Tibial artery (tissue), 4 donors: ENCODE measurements at places on chromosomes 13 and 19.

DNA sequence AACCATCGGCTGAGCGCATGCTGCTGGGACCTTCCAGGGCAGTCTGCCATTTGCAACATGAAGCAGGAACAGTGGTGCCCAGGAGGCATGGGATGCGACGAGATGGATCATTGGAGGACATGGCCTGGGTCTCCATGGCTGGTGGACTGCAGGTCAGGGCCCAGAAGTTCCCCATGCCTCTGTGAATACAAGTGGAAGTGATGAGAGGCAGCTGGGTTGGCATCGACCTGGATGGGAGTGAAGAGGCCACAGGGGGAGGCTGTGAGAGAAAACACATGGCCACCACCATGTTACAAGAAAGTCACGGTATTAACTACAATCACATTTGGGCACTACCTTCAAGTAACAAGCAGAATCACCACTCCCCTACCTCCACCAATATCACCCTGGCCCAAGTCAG lies 262.0 kb downstream of the FOXO1 start:
- DNase-seq: no peak

- DNase-seq: no peak
These were observed 526.0 kb upstream of the SPRY2 start for GRCh38 chr13:80866921-80867320.

GRCh38 chr13:50078895-50079654 lies 63.8 kb downstream of the KCNRG start:
- no peak for DNase-seq

GRCh38 chr19:51263808-51264207 lies 12.9 kb downstream of the SIGLECL1 start:
- DNase-seq: no peak

DNA sequence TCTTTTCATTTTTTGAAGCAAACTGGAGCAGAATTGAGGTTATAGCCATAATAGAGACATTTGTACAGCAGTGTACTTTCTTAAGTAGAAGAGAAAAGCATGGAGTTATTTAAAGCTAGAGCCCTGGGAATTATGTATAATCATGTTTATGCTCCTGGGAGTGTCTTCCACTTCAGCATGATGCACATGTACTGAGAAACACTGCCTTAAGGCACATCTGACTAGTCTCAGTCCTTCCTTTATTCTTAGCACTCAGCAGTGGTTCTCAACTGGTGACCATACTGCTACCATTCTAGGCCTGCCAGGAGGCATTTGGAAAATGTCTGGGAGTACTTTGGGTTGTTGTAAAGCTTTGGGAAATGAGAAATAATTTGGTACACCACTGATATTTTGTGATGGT lies 45.8 kb downstream of the VWA8 start:
- no peak for DNase-seq

DNA sequence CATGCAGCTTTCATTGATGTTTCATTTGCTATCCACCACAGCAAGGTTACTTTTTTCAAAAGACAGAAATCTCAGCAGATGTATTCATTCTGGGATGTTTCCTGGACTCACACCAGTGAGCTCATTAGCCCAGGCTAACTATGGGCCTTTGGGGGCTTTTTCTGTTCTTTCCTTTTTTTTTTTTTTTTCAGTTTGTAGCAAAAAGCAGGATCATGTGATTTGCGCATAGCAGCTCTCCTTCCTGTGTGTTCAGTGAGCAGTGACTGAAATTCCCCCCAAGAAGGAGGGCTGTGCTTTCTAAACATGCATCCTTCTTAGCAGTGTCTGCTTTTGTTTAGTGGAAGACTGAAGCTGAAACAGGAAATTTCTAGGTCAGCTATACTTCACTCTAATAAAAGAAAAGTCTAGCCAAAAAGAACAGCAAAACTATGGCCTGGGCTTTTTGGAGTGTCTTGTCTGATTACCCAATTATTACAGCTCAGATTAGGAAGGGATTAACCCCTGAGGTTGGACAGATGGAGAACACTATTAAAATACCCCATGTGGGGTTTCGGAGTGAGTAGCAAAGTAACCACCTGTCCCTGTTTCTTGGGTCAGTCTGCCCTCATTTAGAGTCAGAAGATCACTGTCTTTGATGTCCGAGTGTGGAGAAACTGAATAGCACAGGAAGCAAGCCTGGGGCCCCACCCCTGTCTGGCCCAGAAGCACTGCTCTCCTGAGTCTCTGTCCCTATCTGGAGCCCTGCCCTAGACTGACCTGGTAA lies 8.9 kb upstream of the AMER2 start:
- DNase-seq: no peak

DNA sequence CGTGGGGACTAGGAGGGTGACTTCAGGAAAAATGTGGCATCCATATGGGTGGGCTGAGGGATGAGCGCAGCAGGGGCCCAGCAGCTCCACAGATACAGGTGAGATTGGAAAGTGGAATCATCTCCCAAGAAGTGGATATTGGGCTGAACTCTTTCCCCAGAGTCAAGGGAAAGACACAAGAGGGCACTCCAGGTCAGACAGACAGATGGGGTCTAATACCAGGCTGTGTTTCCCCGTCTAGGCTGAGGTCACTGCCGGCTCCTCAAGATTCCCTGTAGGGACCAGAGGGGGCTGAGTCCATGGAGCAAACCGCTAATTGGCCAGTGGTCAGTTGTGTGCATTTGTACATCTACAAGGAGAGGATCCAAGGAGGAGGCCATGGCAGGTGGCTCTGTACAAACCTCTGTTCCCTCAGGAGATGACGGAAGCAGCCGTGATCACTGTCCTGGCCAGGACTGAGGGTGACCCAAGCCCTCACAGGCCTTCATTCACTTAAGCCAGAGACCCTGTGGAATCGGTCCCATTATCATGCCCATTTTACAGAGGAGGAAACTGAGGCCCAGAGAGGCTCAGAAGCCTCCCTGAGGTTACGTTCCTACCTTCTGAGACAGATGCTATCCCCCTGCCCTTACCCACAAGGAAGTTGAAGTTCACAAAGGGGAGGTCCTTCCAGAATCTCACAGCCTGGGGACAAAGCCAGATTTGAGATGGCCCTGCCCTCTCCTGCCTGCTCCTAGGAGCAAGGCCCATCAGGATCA lies 14.9 kb upstream of the IGLON5 start:
- no peak for DNase-seq

DNA sequence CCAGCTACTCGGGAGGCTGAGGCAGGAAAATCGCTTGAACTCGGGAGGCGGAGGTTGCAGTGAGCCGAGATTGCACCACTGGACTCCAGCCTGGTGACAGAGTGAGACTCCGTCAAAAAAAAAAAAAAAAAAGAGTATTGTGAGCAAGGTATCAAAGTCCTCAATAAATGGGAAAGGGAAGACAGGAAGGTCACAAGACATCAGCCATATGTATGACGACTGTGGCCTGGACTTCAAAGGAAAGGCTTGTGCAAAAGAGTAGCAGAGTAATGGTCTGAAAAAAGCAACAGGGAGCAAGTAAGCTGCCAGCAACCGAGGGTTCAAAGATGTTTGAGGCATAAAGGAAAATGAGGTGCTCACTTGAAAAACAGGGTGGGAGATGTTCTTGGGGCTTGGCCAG lies 116.0 kb upstream of the WASF3 start:
- DNase-seq: no peak

- DNase-seq: no peak
These were observed 14.8 kb downstream of the KCTD12 start for GRCh38 chr13:76871432-76871831.

DNA sequence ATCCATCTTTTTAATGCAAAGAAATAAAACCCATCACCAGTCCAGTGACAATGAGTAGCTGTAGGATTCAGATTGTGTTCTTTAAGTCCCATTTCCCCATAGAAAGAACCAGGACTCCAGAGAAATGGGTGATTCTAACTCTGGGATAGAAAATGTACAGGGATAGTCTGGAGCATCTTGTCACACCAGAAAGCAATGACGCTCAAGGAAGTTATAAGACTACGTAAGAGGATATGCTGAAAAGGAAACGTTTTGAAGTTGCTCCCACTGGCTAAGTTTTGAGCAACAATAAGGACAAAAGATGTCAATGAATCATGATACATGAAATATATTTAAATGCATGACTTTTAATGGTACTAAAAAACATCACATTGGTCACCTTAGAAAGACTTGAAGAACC lies 360.1 kb downstream of the DLEU7 start:
- no peak for DNase-seq

DNA sequence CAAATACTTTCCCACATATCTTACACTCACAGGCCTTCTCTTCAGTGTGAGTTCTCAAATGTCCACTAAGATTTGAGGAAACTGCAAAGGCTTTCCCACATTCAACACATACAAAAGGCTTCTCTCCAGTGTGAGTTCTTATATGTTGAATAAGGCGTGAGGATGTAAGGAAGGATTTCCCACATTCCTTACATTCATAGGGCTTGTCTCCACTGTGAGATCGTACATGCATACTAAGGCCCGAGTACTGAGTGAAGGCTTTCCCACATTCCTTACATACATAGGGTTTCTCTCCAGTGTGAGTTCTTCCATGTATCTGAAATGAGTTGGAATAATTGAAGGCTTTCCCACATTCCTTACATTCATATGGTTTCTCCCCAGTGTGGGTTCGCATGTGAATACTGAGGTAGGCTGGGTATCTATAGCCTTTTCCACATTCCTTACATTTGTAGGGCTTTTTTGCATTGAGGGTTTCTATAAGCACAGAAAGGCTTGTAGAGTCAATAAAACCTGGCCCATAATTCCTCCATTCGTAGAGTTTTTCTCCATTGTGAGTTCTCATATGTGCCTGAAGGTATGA lies 9.6 kb downstream of the ZNF426 start:
- no peak for DNase-seq

DNA sequence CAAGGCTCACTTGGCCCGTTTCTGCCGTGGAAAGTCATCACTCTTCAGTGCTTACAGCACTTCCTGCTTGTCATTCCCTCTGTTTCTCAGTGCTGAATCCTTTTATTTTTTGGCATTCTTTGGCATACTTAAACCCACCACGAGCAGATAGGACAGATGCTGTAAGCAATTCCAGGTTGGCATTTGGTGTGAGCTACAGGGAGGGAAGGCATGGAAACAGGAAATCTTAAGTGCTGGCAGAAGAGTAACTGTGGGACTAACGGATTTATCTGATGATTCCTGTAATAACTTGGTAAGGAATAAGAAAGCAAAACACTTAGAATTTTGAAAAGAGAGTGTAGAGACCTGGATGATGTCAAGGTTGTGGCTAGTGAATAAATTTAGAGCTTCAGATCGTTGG lies 273.4 kb downstream of the GPC6 start:
- no peak for DNase-seq

DNA sequence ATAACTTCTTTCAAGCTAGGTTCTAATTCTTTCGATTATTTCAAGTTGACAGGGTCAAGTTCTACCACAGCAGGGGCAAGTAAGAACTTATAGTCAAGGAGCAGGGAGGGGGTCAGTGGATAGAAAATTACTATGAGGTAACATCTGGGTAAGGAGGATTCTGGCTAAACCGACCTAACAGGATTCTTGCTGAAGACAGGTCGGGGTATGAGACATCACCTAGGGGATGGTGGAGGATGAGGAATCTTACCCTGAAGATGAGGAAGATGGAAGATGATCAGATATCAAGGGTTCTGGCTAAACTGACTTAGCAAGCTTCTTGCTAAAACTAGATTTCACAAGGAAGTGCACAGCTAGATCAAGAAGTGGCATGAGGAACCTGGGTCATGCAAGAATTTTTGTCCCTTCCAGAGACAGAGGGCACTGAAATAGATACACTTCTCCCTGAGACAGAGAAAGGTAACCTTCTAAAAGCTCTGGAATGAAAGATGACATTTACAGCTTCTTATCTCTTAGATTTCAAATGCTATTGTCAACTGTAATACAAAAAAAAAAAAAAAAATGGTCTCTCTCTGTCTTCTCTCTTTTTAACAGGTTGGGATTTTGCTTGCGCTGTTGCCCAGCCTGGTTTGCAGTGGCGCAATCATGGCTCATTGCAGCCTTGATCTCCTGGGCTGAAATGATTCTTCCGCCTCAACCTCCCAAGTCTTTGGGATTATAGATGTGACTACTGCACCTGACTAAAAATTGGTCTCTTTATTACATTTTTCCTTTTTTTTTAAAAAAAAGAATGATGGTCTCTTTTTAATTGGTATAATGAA lies 9.6 kb upstream of the METTL21C start:
- no peak for DNase-seq

DNA sequence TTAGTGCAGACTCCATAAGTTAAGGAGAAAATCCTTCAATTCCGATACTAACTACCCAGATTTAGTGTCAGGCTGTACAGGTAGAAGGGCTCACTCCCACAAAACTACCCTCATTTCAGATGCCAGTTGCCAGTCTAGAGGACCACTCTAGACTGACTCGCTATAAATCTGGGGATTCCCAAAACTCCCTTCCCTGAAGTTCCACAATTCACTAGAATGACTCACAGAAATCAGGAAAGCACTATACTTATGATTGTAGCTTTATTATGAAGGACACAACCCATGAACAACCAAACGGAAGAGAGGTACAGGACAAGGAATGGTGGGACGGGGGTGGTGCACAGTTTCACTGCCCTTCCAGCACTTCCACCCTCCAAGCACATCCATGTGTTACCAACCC lies 321.2 kb downstream of the DIAPH3 start:
- DNase-seq: no peak

DNA sequence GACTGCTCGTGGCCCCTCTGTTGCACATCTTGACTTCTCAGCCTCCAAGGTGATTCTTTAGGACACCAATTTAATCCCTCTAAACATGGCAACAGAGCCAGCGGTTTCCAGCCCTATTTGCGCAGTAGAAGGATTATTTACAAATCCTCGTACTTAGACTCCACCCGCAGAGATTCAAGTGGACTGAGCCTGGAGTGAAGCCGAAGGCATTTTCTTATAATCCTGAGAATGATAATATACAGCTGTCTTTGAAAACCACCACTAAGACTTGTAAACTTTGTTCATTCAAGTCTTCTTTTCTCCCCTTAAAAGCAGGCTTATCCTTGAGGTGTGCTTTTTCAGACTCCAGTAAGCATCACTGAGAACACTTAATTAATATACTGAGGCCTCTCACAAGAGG lies 4.8 kb upstream of the DPRX start:
- DNase-seq: no peak

DNA sequence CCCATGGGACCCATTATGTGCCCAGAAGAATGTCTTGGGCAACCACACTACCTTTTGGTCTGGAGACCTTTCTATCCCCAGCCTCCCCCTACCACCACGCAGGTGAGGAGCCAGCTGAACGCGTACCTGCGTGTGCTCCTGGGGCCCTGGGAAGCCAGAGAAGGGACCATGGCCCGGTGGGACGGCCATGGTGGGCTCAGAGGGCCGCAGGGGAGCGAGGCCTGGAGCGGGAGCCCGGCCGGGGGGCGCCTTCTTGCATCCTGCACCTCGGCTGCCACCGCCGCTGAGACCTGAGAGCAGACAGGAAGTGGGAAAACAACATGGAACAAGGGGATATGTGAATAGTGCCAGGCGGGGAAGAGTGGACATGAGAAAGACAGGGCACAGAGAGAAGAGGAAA lies 2.3 kb downstream of the DYRK1B start:
- DNase-seq: no peak

DNA sequence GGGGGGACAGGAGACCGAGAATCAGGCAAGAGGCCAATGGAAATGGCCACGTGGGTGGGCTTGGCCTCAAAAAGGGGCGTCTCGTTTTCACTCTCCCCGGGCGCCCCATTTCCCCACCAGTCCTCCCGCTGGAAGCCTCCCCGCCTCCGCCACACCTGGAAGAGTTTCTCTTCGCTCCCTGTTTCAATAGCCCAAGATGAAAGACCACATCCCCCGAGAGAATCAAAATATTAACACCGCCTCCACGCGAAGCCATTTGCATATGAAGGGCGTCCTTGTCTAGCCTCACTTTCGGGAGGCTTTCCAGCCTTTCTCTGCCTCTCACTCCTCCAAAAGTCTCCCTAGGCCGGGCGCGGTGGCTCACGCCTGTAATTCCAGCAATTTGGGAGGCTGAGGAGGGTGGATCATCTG lies 691 bp upstream of the OLFM2 start:
- DNase-seq: no peak

- no peak for DNase-seq
These were observed 301.3 kb upstream of the DACH1 start for GRCh38 chr13:72168126-72168855.
